ENCODE measurements at places on chromosomes 11 and 22.

DNA sequence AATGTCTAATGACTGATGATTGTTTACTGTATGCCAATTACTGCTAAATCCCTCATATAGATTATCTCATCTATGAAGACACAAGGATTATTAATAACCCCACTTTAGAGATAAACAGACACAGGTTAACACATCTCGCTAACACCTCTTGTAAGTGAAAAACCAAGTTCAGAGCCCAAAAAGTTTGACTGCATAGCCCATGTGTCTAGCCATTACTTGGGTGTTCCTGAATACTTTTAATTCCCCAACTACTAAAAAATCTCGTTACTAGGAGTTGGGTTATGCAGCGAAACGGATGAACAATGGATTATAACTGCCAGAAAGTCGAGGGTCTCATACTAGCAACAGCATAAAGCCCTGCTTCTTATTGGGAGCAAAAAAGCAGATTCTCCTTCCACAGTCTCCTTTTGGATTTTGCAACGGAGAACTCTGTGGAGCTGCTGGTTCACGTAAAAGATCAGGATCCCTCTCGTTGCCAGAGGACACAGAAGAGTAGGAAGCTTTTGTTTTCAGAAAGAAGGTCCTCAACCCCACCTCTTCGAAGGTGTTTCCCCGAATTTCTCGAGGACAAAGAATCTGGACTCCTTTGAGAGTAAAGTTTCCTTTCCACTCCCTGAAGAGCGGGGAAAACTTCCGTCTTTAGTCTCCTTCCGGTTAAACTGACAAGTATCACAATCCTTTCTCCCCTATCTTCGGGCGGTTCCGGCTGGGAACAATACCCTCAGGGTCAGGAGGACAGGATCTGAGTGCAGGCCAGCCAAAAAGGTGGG, 979 bp downstream of the ZBED5 start:
- DNase-seq = no peak

GRCh38 chr11:63427971-63428508, 58.5 kb downstream of the SLC22A9 start:
- no peak for DNase-seq

- DNase-seq = no peak
Observed at GRCh38 chr22:21623648-21623970, 6.2 kb downstream of the YDJC start.

GRCh38 chr11:109519253-109519652, 97.3 kb downstream of the C11orf87 start:
- no peak for DNase-seq

GRCh38 chr11:79456501-79456900, 15.7 kb upstream of the TENM4 start:
- no peak for DNase-seq

DNA sequence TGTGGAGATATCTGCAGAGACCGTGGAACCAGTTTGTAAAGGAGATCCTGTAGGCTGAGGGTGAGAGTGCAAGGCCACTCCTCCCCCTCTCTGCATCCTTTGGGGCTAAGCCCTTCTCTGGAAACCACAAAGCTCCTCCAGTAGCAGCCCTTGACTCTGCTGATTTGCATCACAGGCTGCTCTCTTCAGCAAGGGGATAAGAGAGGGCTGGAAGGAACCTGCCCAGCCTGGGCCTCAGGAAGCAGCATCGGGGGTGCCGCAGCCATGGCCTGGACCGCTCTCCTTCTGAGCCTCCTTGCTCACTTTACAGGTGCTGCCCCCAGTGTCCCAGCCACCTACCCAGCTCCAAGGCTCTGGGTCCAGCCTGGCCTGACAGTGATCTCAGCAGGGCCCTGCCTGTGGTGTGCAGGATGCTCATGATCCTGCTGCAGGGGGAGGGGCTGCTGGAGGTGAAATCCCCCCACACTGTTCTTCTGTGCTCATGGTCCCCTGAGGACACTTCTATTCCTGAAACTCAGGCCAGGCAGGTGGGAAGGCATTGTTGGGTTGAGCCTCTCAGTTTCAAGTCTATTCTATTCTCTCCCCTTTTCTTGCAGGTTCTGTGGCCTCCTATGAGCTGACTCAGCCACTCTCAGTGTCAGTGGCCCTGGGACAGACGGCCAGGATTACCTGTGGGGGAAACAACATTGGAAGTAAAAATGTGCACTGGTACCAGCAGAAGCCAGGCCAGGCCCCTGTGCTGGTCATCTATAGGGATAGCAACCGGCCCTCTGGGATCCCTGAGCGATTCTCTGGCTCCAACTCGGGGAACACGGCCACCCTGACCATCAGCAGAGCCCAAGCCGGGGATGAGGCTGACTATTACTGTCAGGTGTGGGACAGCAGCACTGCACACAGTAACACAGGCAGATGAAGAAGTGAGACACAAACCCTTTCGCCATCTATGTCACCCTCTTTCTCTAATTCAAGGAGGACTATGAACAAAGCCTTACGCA, 68.5 kb upstream of the IGLL5 start:
- DNase-seq = no peak

- DNase-seq = no peak
Observed at GRCh38 chr11:65431451-65432099, 9.0 kb downstream of the NEAT1 start.

DNA sequence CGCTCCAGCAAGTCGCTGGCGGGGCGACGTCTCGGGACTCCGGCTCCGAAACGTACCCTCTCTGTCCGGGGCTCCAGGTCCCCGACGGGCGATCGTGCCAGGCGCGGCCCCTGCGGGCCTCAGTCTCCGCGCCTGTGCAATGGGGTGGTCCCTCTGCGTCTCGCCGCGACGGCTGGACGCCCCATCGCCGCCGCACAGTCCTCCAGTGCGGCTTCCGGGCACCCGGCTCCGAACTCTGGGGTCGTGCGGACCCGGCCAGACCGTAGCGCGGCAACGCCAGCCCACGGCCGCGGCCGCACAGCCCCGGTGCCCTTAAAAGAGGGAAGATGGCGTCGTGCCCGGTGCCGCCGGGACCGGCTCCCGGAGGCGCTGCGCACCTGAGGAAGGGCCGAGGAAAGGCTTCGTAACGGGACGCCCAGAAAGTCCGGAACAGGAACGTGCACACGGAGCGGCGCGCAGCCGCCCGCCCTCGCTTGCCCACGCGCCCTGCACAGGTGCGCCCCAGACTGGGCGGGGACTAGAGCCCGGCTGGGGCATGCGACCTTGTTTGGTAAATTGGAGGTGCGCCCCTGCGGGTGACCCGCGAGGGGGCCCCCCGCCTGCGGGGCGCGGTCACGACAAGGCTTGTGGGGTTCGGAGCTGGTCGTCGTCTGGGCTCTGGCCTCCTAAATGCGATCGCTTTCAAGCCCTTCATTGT, 525 bp downstream of the BIK start:
- no peak for DNase-seq

DNA sequence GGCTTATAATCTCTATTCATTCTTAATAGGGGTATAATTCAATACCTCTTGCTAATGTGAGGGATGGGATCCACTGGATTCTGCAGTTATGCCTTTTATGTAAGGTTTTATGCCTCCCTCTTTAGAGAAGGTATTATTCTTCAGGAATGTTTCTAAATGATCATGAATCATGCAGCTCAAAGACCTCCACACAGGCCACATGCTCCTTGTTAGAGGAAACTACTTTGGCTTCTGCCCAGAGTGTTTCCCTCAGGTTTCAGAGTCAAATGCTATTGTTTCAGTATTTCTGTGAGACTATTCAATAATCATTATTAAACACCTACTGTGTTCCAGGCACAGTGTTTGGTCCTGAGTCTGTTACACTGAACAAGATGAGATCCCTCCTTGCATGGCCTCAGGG, 115.9 kb downstream of the RAB38 start:
- no peak for DNase-seq

DNA sequence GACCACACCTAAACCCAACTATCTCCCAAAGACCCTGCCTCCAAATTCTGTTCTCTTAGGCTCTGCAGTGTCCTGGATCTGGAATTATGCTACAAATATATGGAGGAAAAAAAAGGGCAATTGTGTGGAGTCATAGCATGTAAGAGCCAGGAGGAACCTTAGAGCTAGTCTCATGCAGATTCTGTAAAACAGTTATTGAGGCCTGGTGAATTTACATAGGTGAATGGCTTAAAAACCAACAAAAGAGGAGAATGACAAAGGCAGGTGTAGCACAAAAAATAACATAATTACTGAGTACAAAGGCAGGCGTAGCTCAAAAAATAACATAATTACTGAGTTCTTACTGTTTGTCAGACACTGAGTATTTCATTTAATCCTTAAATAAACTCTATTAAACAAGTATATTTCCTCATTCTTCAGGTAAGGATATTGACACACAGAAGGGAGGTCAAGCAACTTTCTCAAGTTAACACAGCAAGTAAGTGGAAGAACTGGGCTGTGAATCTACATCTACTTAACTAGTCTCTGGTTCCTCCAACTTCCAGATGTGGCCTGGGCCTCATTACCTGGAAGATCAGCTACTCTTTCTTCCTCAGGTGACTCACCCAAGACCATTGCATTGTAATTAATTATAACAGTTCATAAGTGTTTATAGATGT, 938.9 kb upstream of the TENM4 start:
- no peak for DNase-seq

DNA sequence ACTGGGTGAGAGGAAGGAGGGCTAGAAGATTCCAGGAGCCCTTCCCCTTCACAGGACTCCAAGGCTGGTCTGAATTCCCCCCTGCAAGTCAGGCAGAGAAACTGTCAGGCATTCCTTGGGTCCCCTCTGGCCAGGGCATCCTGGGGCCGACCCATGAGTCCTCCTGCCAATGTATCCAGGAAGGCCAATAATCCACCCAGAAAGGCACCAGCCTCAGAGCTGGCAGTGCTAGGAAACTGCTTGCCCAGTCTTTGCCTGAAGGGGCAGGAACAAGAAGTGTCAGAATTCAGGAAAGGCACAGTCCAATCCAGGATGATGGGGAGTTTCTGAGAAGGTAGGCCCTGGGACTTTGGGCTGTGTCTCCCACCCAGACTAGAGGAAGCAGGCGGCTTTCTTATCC, 41.0 kb downstream of the BUD13 start:
- DNase-seq = no peak

GRCh38 chr22:22821340-22821739, 66.3 kb upstream of the IGLL5 start:
- DNase-seq = no peak

GRCh38 chr11:121141066-121141465, 40.0 kb downstream of the TECTA start:
- DNase-seq = no peak

GRCh38 chr22:49965091-49966040, 4.8 kb downstream of the PIM3 start:
- DNase-seq = peak; percentile 62

DNA sequence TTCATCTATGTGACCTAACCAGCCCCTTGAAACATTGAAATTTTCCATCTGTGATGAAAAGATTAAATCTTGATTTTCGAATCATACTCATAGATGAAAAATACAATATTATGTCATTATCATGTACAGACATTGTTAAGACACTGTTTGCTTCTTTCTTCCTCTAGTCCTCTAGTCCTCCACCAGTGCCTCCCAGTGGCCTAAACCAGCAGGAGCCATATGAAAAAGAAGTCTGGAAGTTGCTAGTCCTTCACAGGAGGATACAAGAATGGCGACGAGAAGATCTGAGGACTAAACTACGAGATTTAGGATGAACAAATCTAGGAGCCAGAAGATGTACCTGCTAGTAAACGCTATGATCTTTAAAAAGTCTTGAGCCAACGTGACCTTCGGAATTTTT, 134.1 kb downstream of the SLC17A6 start:
- DNase-seq = no peak

GRCh38 chr11:17405232-17406005, 17.0 kb upstream of the KCNJ11 start:
- no peak for DNase-seq

GRCh38 chr22:19107730-19108074, 14.5 kb downstream of the DGCR2 start:
- DNase-seq = no peak

GRCh38 chr22:34160141-34160783, 240.0 kb upstream of the LARGE1 start:
- DNase-seq = no peak

GRCh38 chr11:87859636-87860035, 315.6 kb downstream of the RAB38 start:
- no peak for DNase-seq

DNA sequence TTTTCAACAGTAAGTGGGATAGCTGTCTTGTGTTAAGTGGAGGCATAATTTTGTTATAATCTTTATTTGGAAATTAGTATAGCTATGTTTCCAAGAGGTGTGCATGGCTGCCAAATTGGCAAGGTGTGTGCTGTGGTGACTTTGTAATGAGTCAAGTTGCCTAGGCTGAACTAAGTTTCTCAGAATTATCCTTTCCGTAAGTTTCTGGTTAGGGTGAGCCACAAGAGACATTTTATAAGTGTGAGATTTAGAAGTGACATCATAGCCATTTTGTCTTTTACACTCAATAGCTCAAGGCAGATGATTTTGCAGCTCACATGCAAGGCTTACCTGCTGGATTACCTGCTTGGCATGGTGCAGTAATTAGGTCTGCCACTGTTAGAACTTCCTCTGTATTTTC, 90.3 kb downstream of the C11orf87 start:
- DNase-seq = no peak

GRCh38 chr11:133160754-133161153, 371.5 kb downstream of the OPCML start:
- no peak for DNase-seq

- DNase-seq = no peak
Observed at GRCh38 chr11:36061471-36061870, 117.6 kb downstream of the LDLRAD3 start.

DNA sequence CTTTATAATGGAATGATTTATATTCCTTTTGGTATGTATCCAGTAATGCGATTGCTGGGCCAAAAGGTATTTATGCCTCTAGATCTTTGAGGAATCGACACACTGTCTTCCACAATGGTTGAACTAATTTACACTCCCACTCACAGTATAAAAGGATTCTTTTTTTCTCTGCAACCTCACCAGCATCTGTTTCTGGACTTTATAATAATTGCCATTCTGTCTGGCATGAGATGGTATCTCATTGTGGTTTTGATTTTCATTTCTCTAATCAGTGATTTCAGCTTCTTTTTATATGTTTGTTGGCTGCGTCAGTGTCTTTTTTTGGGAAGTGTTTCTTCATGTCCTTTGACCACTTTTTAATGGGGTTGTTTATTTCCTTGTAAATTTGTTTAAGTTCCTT, 679.3 kb downstream of the JRKL start:
- no peak for DNase-seq

Measured in RWPE2 (cell line).